ENCODE measurements at places on chromosomes 2 and 18.

- DNase-seq, result no peak
These were observed 20.7 kb downstream of the FOSL2 start for GRCh38 chr2:28413152-28413898.

DNA sequence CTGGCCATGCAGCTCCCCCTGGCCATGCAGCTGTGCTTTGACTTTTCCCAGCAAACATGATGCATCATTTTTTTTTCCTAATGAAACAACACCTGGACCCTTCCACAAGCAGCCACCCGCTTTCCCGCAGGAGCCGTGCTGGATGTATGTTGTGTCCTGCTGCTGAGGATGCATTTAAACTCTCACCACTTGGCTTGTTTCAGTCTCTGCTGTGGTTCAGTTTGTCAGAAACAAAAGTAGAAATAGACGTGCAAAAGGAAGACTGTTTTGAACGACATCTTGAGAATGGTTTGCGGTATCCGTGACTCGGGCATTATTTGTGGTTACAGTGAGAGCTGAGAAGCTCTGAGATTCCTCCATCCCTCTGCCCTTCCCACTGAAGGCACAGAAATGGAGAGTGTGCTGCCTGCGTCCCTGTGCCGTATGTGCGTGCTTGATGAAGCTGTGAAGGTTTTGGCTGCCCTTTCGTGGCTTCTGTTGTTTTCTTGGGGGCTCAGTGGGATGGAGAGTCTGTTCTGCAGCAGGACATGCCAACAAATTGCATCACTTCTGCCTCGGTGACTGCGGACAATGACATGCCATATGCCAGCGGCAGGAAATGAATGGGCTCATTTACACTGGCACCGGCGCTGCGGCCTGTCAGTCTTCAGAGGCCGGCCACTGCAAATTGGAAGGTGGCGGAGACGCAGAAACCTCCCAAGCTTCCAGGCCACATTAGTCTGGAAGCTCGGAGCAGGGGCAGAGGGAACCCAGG lies 417.7 kb upstream of the SALL3 start:
- no peak for DNase-seq

GRCh38 chr2:160680294-160680693 lies 186.7 kb upstream of the RBMS1 start:
- DNase-seq, result no peak

DNA sequence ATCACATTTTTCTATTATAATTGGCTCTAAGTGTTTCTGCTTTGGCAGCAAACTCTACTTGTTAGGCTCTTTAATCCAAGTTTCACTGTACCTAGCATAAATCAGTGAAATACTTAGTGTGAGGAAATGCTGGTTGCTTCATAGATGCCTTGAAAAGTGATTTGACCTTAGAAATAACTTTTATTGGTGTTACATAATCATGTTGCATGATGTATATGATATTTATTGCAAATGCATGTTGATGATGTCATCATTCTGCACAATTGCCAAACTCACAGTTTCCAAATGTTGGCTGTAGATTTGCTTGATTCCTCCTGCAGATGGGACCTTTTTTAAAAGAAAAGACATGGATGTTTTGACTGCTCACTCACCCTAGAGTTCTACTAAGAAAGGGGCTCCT lies 137.6 kb upstream of the BCL2L11 start:
- DNase-seq, result no peak

- DNase-seq, result no peak
These were observed 274.8 kb downstream of the ALPK2 start for GRCh38 chr18:58354051-58354450.

- DNase-seq, result no peak
These were observed 678.9 kb downstream of the ARHGAP15 start for GRCh38 chr2:143808166-143808565.

DNA sequence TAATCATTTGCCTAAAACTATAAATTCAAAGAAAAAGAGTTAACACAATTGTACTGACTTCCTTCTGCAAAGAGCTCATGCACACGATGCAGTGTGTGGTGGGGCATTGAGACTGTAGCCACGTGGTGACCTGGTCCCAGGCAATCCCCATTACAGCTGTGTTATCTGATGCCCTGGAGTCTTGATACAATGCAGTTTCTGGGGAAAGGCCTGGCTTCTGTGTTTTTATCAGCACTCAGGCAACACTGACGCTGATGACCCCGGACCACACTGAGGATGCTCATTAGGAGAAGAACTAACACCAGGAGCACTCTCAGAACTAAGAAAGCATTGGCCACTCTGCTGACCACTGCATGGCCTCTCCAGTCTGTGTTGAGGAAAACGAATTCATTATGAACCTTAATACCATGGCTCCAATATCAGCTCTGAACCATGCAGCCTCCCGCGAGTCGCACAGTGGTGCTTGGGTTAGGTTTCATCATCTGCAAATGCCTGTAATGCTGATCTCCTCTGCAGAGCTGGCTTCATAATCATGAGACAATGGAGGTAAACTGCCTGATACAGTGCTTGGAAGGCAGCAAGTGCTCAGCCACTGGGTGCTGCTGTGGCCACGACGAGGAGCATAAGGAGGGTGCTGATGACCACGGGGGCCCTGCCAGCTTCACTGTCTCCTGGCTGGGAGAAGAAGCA lies 218.5 kb downstream of the MYT1L start:
- DNase-seq, result no peak

DNA sequence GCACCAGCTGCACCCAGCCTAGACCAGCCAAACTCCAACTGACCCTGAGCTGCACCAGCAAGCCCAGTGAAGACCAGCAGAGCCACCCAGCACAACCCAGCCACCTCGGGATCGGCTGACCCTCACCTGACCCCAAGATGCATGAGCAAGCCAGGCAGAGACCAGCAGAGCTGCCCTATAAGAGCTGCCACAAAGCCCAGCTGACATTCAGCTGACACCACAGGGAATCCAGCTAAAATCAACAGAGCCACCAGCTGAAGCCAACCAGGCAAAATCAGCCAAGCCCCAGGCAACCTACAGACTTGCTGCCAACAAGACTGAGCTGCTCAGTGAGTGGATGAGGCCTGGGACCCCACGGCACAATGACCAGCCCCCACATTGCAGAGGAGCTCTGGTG lies 54.6 kb downstream of the CYP27C1 start:
- DNase-seq, result no peak

DNA sequence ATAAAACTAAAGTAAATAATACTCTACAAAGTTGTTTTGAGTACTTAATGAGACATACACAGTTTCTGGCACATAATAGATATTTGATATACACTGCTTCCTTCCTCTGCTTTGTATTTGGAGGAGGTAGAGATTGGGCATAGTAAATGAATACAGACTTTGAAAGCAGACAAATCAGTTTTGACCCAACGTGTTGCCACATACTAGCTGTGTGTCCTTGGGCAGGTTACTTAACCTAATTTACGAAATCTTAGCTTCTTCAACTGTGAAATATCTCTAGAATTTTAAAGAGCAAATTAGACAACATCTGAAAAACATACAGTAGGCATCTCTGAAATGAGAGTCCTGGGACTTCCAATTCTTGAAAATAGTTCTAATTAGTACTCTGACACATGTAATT lies 425.4 kb downstream of the TGIF1 start:
- no peak for DNase-seq

DNA sequence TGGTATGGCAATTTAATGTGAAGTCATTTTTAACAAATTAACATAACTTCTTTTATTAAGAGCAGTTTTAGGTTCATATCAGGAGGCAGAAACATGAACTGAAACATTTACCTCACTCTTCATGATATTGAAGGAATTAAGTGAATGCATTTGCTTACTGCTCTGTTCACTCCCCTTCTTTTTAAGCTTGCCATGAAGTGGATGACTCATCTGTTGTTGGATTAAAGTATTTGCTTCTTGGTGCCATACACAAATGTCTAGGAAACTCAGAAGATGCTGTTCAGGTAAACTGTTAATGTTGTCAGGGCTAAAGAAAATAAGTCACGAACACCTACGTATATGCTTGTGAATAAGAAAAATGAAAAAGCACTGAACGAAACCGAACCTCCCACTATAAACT lies 10.2 kb upstream of the CABYR start:
- no peak for DNase-seq

- no peak for DNase-seq
These were observed 117.7 kb downstream of the SATB2 start for GRCh38 chr2:199339891-199340605.

Measured in stimulated activated CD4-positive, alpha-beta T cell treated with anti-CD3 and anti-CD28 coated beads, Interleukin-1b, Interleukin-23, amount 100 ng/mL, for 1 hour (primary cell).